ENCODE measurements at places on chromosomes 2 and 18.

DNA sequence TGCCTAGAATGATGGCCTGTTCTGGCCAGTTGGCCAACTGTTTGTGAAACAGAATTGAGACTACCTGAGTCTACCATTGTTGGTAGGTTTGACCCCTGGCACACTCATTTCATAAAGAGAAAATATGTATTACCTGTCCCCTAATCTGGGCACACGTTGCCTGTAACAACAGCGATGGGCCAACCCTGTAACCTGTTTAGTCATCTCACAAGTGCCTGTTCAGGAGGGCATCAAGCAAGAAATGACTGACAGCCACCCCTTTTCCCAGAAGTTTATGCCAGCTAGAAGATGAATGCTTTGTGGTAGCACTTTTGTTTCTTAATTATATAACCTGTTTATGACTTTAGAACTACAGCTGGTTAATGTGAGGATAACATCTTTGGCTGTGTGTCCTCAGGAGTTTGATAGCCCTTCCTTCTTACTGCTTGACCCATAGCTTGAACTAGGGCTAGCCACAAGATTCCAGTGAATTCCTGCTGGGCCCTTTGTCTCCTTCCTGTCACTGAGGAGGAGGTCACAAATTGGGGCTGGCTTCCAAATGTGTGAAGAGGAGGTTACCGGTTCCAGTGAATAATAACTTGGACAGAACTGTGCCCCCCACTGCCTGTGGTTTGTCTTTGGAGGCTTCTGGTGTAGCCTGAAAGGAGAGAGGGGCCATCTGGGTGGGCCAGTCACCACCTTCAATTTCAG is 273.9 kb upstream of the EPAS1 start:
- DNase-seq: no peak

DNA sequence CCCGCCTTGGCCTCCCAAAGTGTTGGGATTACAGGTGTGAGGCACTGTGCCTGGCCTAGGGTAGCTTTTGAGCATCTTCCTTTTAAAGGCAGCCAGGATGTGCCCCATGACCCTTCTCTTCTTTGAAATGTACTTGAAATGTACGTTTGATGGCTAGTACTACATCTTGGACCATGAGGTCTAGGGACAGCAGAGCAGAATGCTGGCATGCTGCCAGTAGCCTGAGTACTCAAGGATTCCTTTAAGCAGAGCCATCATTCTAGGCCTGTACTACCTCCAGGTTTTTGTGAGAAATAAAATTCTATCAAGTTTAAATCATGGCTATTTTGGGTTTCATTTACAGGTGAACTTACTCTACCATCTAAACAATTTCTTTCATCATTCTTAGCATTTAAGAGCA is 2.9 kb upstream of the EML6 start:
- no peak for DNase-seq

GRCh38 chr18:45213040-45213333 is 402.3 kb upstream of the SLC14A2 start:
- DNase-seq: no peak

GRCh38 chr18:35457140-35457704 is 40.5 kb downstream of the INO80C start:
- DNase-seq: no peak

DNA sequence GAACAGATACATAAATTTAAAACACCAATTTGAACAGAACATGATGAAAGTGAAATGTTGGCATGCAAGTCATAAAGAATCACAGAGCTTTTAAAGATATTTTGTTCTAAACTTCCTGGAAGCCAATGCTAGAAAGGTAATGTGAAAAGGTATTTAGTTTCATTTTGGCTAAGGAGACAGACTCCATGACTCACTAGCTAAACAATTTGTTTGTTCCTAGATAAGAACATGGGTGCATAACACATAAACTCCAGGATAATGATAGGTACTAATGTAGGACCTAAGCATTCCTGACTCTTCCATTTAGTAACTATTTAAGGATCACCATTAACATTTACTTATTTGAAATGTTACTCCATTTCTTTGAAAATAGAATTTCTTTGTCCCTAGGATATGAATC is 292.5 kb upstream of the CNTNAP5 start:
- DNase-seq: no peak

- DNase-seq: no peak
Measured at GRCh38 chr2:130820279-130820861, 16.3 kb upstream of the ARHGEF4 start.

DNA sequence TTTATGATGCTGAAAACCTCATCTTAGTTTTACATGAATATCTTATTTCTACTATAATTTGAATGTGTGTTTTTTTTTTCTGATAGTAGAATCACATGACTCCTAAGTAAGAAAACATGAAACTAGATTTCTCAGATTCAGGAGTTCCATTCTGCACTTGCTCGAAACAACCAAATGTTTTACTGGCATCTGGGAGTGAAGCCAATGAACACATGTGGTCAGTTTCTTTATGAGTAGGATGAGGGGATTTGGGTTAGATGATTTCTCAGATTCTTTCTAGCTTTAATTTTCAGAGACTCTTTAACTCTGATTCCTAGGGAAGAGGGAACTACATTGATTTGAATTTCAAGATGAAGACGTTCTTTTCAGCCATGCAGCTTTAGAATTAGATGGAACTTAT is 225.0 kb upstream of the NT5C1B start:
- DNase-seq: no peak

GRCh38 chr2:41355794-41356193 is 692.0 kb upstream of the PKDCC start:
- no peak for DNase-seq

DNA sequence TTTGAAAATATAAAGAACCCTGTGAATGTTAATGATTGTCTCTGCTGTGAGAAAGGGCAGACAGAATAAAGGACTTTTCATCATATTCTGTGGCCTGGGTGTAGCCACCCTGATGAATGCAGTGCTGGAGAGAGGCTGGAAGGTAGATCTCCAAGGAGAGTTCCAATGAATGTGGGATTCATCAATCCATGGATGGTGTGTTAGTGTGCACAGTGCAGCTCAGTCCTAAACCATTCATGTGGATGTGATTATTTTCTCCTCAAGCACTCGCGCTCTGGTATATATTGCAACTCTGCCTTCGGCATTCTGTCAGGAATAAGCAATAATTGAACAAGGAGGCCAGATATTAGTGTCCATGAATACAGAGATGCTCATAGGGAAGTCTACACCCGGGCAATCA is 47.1 kb downstream of the LRRTM1 start:
- DNase-seq: no peak

GRCh38 chr18:22475426-22476100 is 57.8 kb upstream of the CTAGE1 start:
- no peak for DNase-seq

GRCh38 chr18:5237083-5237722 is 40.1 kb upstream of the AKAIN1 start:
- DNase-seq: no peak

DNA sequence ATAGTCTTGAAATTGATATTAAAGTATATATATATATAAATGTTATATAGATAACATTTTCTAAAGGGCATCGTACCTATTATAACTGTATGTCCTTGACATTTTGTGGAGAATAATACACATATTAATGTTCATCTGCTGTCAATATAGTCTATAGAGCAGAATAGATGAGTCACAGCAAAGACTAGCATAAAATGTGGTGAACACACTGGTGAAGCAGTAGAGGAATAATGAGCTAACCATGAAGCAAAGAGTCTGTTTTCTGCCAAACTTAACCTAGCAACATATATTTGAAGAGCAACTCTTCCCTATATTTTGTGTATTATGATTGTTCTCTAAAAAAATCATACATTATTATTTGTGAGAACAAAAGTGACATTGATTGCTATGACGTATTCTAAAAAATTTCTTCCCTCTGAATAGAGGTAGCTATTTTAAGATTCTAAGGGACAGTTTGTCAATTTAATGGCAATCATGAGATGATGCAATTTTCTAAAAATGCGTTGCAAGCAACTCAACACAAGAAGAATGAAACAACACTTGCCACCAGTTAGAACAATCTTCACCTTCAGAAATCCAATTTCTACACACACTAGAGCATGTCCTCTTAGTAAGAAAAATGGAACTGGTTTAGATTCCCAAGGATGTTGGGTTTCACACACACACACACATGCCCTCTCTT is 22.0 kb downstream of the DOCK10 start:
- DNase-seq: no peak

GRCh38 chr2:52112141-52112540 is 1080.2 kb upstream of the NRXN1 start:
- no peak for DNase-seq

DNA sequence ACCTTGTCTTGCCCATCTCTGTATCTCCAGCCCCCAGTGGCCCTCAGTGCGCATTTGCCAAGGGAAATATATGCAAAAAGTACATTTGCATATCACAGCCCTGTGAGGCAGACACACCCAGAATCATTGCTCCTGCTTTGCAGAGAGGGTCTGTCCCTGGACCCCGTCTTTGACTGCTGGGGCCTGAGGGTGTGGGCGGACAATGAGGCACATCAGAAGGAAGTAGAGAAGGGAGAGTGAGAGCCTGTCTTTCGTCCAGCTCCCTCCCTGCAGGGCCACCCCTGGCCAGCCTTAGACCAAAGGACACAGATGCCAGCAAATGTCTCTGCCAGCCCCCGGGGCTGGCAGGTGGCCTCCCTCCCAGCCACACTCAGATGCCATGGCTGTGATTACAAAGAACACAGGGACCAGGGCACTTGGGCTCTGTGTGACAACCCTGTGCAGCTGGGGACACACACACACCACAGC is 516.2 kb upstream of the MYT1L start:
- DNase-seq: no peak

- peak; percentile 27 for DNase-seq
Measured at GRCh38 chr2:9554921-9555296, 721 bp downstream of the ADAM17 start.

GRCh38 chr2:70090706-70091334 is 3.5 kb downstream of the PCBP1 start:
- no peak for DNase-seq

DNA sequence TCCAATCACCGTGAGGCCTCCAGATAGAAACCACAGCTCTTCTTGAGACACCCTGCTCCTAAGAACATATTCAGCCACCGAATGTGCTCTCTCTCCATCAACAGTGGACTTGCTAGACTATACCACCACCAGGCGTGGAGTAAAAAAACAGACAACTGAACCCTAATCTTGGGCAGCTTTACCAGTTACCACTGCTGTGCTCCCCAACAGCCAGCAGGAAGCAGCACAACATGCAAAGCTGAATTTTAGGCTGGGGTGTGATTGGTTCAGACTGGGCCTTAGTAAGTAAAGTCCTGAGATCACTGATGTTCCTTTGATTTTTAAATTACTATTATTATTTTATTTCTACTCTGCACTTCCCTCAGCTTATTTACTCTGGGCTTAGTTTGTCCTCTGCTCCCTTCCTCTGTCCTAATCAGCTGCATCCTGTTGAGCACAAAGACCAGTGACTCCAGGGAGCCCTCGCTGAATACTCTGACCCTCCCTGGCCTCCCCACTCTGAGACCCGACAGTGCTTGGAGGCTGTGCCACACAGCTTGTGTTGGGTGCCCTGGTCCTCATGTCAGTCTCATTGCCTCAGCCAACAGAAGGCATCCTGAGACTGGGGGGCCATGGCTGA is 21.9 kb downstream of the MRPL35 start:
- no peak for DNase-seq
